ENCODE measurements at places on chromosomes 7 and 10.
A peak's percentile ranks its signal among the peaks of the same experiment; 100 is the strongest.

DNA sequence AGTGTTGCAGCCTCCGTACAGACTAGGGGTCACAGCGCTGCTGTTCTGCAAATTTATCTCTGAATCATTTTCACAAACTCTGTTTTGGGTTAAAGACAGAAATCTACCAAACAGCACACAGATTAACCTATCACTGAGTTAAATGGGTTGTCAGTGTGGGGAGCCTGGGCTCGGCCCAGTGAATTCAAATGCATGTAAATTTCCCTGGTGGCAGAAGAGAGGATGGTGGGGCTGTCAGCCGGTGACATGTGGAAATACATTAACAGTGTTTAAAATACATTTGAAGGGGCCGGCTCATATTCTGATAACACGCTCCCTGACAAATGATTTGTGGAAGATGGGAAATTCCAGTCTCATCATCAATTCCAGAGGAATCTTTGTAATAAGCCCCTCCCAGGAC, 309.6 kb upstream of the MKI67 start:
- DNase-seq = no peak

GRCh38 chr10:80204677-80205476, 460 bp downstream of the ANXA11 start:
- DNase-seq = peak; percentile 52

DNA sequence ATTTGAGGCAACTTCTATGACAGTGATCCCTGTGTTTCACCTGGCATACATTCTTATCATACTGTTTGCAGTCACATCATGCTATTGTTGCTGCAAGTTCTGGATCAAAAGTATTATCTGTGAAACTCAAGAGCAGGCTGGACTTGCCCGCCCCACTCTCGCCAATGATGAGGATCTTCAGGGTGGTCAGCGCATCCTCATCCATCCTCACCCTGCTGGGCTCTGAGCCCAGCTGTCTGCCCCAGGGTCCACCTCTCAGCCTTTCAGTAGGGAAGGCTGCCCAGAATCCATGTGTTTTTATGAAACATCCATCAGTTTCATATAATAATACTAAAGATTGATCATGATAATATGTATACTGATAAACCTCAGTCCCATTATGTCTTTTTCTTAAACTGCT, 55.4 kb upstream of the KIF5B start:
- no peak for DNase-seq

GRCh38 chr7:92729172-92729571, 107.2 kb downstream of the CDK6 start:
- DNase-seq = no peak

GRCh38 chr7:117766913-117767312, 106.3 kb downstream of the CTTNBP2 start:
- DNase-seq = no peak

DNA sequence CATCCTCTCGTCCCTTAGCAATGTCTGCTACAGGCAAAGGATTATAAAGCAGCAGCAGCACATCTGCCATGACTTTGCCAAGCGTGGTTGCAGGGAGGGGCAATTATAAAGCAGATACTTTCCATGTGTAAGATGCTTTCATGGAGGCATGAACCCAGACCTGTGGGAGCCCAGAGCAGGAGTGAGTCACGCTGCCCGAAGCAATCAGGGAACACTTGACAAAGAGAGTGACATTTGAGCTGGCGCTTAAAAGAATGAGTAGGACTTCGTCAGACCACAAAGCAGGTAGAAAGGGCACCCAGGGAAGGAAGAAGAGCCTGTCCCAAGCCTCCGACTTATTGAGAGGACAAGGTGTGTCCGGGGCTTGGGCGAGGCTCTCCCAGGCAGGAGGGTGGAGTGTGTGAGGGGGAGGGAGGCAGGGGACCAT, 147.2 kb downstream of the MYOF start:
- DNase-seq = no peak

DNA sequence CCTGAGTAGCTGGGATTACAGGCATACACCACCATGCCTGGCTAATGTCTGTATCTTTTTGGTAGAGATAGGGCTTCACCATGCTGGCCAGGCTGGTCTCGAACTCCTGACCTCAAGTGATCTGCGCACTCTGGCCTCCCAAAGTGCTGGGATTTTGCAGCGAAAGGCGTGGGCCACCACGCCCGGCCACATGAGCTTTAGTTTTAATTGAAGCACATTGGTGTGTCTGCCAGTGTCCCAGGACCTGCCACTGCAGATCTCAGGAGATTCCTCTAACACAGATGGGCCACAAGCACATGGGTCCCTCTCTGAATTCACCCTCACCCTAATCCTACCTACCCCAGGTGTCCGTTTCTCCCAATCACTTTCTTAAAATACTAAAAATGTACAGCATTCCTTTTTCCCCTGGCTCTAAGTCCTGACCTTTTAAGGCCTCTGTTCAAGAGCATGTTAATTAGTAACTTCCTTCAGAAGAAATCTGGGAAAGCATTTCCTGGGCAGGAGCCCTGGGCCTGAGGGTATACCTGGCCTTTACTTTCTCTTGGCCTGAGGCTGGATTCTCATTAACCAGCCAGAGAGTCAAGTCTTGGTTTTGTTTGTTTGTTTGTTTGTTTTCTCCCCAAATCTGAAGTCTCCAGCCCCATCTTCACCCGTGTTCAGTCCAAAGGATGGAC, 82.6 kb downstream of the PRPF18 start:
- no peak for DNase-seq

DNA sequence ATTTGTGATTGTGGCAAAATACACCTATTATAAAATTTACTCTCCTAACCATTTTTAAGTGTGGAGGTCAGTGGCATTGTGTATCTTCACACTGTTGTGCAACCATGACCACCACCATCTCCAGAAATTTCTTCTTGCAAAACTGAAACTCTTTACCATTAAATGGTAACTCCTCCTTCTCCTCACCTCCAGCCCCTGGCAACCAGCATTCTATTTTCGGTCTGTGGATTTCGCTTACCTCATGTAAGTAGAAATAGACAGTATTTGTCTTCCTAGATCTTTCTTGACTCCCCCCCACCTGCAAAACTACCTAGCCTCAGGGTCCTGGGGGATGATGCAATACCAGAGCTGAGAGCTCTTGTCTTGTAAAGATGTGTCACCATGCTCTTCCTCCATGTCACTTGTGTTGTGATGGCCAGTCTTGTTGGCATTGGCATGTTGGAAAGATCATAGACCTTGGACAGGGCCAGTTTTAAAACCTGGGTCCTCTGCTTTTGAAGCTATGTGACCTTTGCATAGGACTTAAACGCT, 71.1 kb upstream of the EMX2 start:
- DNase-seq = no peak

DNA sequence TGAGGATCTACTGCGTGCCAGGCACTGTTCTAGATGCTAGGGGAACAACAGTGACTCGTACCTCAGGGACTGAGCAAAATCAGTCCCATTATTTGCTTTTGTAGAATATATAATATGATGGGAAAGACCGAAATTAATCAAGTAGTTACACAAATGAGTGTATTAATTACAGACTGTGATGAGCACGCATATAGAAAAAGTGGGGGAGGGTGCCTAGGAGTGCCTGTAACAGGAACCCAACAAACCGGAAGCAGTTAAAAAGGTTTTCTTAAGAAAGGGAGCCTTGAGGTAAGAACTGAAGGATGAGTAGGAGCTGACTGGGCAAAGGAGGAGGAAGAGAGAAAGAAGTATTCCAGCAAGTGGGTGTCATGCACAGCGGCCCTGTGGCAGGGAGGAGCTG, 28.2 kb upstream of the IL6 start:
- DNase-seq = no peak

DNA sequence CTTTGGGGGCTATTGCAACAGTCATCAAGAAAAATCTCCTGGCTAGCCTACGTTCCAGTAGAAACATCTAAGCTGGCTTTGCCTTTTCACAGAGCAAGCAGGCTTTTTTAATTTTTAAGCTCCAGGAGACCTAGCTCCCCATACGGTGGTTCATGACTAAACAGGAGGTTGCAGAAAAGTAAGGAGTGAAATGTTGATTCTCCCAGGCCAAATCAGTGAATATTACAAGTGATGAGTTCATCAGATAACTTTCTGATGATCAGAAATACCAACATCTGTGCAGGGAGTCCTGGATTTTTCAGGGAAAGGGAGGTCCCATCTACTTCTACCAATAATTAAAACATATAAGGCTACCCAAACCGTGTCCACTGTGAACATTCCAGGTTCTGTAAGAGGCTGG, 477.3 kb upstream of the CELF2 start:
- no peak for DNase-seq

DNA sequence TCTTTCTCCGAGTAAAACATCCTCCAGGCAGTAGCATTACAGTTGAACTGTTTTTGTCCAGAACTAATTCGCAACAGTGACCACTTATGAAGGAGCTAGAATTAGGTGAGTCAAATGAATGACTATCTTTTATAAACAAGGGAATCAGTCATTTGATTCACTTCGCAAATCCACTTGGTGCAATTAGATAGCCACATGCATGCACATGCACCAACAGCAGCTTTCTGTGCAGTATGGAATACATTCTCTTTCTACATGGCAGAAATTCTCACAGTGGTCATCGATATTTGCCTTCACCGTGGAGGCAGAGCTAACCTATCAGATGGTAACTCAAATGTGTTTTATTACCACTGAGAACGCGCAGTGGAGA, 118.8 kb downstream of the CDK6 start:
- no peak for DNase-seq
